ENCODE measurements at places on chromosomes 6 and 20. TPM values are rescaled to one million over a fixed set of nuclear protein-coding genes. Genes with fewer than 3 reads are reported as not detected.

Gene OLIG3
- not detected for total RNA-seq

Gene SDC4
- total RNA-seq = 165 TPM

Gene PPIL6
- total RNA-seq = 2.3 TPM

Gene GGTLC1
- total RNA-seq = not detected

Gene BCLAF1
- total RNA-seq = 95.2 TPM

Gene SLC9A8
- 8.0 TPM for total RNA-seq

Gene SIRPG
- total RNA-seq = not detected

Gene GUCA1A
- total RNA-seq = not detected

Gene C6orf163
- 2.0 TPM for total RNA-seq

Gene CST3
- 1,890 TPM for total RNA-seq

Gene MLIP
- 0.47 TPM for total RNA-seq

Gene CLPSL2
- not detected for total RNA-seq

Gene ERVFRD-1
- not detected for total RNA-seq

GRCh38 chr6:132461958-132462357 is 51.0 kb downstream of the STX7 start:
- no peak for DNase-seq

GRCh38 chr6:87382861-87383260 is 24.9 kb upstream of the CFAP206 start:
- no peak for DNase-seq

DNA sequence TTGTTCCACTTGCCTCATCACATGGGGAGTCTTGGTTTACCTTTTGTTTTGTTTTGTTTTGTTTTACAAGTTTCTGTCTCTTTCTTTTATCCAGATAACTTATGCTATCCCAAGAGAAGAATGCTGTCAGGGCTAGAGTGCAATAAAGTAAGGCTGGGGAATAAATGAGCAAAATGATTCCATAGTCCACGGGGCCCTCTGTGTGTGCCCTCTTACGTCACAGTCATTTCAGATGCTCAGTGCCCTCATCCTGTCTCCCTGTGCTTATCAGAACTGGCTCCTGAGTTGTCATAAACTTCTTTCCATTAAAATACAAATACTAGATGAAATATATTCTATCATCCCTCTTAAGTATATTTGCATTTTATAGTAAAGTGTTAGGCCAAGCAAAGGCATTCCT is 30.8 kb upstream of the ENPP1 start:
- DNase-seq = no peak

DNA sequence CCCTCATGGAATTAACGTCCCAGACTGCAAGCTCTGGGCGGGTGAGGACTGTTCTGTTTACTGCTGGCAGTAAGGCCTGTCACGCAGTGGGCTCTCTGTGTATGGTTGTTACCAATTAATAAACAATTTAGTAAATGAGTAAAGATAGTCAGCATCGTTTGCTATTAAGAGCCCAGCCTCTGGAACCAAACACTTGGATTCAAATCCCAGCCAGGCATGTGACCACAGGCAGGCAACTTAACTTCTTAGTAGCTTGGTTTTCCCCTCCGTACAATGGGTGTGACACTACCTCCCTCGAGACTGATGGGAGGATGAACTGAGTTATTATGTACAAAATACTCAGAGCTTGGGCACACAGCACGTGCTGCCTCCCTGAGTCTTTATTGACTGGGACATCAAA is 137.7 kb upstream of the ARMC2 start:
- DNase-seq = no peak

DNA sequence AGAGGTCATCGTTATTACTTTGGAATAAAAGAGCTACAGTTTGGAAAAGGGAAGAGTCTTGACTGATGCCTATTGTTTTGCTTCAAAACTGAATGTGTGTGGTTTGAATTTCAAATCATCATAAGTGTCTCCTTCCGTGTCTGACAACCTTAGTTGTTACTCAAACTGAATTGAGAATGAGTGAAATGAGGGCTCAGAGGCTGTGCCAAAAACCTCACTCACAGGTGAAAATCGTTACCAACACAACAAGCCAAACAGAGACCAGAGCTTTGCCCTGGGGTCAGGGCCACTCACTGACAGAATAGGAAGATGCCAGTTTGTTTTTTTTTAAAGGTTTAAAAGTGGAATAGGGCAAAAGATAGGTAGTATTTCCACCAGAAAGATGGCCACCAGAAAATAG is 15.2 kb upstream of the SIRT5 start:
- no peak for DNase-seq

DNA sequence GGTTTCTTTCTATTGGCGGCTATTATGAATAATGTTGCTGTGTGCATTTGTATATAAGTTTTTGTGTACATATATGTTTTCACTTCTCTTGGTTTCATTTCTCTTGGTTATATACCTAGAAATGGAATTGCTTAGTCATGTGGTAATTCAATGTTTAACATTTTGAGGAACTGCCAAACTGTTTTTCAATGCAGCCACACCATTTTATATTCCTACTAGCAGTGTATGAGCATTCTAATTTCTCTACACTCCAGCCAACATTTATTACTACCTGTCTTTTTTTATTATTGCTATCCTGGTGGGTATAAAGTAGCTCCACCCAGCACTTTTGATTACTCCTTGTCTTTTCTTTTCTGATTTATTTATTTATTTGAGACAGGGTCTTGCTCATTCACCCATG is 54.8 kb downstream of the PHACTR2 start:
- no peak for DNase-seq

DNA sequence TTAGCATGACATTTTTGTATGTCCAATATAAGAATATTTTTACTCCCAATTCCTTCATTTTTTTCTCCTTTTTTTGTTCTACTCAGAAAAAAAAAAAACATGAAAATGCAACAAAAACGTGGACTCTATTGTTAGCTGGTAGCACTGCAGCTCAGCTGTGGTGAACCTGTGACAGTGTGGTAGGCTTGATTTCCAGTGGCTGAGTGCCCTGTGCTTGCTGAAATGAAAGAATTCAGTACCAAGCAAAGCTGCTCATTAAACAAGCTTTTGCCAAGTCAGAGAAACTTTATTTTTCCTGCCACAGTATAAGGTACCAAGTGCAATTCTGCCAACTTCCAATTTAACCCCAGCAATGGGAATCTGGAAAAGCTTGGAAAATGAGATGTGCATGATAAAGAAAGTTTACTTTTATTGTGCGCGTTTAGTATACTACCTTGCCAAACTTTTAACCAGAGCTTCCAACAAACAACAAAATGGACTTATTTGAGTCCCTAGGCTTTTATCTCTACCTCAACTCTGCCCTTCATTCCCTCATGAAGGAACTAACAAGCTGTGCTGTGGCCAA is 215.2 kb downstream of the SLC35F1 start:
- no peak for DNase-seq

- DNase-seq = no peak
Observed at GRCh38 chr6:132768051-132768517, 10.4 kb upstream of the VNN2 start.

DNA sequence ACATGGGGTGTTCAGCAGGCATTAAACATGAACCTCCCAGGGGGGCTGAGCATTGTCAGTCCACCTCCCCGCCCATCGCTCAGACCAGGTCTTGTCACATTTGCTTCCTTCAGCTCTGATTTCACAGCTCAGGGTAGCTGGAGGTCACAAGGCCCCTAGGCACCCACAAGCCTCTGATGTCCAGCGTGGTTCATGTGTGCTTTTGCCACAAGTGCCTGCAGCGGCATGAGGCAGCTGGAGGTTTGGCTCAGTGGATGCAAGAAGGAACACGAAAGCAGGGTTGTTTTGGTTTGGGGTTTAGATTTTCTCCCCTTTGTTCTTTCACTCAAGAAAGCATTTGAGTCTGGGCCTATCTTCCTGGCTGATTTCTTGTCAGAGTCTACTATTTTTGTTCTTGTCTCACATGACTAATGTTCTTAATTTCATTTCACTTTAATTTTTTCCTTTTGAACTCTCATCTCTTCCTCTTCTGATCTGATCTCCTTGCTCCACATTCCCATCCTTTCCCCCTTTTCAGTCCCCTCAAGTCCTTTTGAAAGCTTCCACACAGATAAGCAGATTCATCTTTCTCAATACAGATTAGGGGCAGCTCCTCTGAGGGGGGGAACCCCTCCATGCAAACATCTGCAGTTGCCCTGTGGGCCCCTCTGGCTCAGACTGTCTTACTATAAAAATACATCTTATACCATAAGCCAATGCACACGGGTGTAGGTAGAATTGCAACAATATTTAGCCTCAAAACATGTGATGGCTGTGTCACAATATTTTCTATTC is 68.1 kb upstream of the CEP85L start:
- no peak for DNase-seq

- DNase-seq = no peak
Observed at GRCh38 chr6:3904518-3904917, 55.3 kb downstream of the FAM50B start.

DNA sequence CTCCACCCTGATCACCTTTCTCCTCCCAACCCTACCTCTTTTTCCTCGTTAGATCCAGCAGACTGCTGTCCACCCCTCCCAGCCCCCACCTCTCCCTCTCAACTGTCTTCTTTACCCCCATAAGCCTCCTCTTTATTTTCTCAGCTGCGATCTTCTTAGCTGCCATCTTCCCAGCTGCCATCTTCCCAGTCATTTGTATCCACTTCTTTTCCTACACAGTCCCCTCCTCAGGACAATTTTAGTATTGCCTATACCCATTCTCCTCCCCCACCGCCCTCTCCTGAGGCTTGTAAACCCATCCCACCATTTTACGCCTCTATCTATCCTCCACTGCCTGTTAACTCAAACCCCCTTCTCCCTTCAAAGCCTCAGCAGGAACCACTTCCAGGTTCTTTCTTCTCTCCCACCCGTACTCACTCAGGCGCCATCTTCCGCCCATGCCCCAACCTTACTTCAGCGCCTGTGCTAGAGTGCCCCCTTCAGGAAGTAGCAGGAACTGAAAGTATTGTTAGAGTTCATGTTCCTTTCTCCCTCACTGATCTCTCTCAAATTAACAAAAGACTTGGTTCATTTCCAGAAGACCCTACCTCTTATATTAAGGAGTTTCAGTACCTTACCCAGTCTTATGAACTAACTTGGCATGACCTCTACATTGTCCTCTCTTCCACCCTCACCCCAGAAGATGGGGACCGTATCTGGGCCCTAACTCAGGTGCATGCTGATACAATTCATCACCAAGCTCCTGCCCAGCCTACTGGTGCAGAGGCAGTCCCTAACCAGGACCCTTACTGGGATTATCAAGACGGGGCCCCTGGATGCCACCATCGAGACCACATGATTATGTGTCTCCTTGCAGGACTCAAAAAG is 236.0 kb downstream of the ADGRG6 start:
- DNase-seq = no peak

- no peak for DNase-seq
Observed at GRCh38 chr20:5621305-5621704, 128.9 kb upstream of the SHLD1 start.

DNA sequence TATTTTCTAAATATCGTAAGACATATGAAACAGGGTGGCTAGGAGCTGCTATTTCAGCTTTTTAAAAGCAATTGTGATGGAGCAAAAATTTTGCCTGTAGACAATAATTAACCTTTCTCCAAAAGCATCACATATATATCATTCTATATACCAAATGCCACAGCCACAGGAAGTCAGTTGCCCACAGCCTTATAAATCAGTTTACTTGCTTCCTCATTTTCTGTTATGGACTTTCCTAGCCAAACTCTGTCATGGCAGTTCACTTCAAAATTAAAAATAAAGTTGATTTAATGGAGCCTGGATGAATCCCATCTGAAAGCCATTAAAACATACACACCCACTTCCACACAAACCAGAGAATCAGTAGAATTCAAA is 93.4 kb upstream of the NHSL1 start:
- DNase-seq = no peak

DNA sequence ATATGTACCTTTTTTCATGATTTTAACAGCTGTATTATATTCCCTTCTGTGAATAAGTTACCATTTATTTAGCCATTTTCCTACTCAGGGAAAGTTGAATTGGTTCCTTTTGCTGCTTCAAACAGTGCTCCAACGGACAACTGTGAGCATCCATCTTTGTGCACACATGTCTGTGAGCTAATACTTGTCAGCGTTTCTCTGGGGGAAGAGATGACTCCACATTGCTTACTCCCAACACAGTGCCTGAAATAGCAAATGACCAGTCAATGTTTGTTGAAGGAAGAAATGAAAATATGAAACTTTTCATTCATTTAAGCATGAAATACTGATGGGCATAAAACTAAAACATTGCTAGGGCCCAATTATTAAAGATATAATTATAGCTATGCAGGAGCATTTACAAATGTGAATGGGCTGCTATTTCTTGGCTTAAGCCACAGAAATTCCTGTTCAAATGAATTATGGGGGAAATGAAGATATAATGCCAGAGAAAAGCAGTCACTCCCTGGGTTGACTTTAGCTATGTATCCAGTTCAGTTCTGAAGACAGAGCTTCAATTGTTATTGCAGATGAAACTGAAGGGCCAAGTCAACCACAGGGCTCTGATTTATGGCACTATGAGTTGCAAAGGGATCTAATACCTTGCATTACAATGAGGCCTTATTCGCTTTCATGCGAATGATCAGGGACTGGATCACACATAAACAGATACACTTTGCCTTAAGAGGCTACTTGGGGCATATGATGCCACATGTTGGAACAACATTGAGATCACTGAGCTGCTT is 47.4 kb upstream of the FOXC1 start:
- DNase-seq = no peak

GRCh38 chr20:38950254-38950653 is 11.9 kb upstream of the DHX35 start:
- DNase-seq = no peak

DNA sequence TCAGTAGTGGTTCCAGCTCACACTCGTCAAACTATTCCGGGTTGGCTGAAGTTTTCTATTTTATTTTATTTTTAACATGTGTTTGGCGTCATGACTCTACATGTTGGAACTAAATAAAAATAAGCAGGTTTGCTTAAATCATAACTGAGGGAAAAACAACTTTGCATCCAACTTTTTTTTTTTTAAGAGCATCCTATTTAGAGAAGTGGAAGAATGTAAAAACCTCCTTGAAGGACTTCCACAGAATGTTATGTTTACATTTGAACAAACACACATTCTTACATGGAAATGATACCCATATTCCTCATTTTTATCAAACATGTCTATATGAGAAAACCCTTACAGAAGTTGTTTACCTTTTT is 659 bp downstream of the PRDM1 start:
- no peak for DNase-seq

- DNase-seq = no peak
Observed at GRCh38 chr6:41799559-41799911, 12.0 kb downstream of the TOMM6 start.

GRCh38 chr6:142407685-142408273 is 106.0 kb downstream of the ADGRG6 start:
- DNase-seq = no peak

DNA sequence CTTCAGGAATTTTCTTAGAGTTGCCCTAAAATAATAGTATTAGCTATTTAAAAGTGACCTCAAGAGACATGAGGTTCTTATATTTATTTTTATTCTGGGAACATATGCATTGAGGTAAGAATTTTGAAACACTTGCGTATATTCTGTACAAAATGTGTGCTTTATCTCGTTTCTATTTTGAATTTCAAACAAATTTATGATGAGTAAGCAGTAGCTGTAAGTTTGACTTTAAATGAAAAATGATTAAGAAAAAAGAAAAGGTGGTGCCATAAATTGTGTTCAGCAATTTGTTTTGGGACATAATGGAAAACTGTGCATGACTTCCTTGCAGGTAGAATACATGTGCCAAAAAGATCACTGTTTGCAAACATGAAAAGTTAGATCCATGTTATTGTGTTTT is 433.1 kb upstream of the PLCB4 start:
- DNase-seq = no peak
